SHP77 treated with DMSO at 0.1 percent for 48 hours (cell line): ENCODE measurements at places on chromosomes 1 and 21.
A peak's percentile ranks its signal among the peaks of the same experiment; 100 is the strongest.

DNA sequence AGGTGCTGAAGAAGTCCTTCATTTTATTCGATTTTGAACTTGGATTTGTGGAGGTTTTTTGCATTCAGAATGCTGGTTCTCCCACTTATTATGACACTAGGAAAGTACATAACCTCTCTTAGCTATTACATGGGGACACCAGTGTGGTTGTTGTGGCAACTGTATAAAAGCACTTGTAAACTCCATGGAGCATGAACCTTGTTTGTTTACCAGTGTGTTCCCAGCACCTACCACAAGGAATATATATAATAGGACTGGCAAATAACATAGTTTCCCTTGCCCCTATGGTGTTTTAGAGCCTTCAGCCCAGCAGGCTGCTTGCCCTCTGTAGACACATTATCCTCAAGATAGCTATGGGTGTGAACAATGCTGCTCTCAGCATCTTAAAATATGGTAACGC, 43.1 kb downstream of the RASSF5 start:
- DNase-seq, result no peak

GRCh38 chr1:63049135-63049534, 265.2 kb downstream of the ATG4C start:
- DNase-seq, result no peak

GRCh38 chr1:53462769-53463501, 3.7 kb downstream of the DMRTB1 start:
- DNase-seq, result no peak

- no peak for DNase-seq
These were observed 60.0 kb upstream of the IVNS1ABP start for GRCh38 chr1:185376840-185377635.

GRCh38 chr1:11788549-11789053, 17.2 kb downstream of the MTHFR start:
- DNase-seq, result no peak

DNA sequence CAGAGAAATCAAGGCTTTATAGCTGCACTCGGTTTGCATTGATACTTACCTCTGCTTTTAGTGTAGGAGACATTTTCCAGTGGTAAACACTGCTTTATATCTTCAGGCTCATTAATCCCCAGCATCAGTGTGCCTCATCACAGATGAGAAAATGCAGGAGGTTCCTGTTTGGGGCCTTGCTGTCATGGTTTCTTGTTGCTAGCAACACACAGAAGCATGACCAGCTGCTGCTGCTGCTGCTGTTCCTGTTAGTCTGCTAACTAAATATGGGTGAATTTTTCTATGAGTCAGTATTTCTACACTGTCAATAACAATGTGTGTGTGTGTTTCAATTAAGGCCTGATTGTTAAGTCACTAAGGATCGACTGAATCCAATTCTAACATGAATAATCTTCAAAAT, 85.8 kb upstream of the RGS1 start:
- DNase-seq, result peak; percentile 64

DNA sequence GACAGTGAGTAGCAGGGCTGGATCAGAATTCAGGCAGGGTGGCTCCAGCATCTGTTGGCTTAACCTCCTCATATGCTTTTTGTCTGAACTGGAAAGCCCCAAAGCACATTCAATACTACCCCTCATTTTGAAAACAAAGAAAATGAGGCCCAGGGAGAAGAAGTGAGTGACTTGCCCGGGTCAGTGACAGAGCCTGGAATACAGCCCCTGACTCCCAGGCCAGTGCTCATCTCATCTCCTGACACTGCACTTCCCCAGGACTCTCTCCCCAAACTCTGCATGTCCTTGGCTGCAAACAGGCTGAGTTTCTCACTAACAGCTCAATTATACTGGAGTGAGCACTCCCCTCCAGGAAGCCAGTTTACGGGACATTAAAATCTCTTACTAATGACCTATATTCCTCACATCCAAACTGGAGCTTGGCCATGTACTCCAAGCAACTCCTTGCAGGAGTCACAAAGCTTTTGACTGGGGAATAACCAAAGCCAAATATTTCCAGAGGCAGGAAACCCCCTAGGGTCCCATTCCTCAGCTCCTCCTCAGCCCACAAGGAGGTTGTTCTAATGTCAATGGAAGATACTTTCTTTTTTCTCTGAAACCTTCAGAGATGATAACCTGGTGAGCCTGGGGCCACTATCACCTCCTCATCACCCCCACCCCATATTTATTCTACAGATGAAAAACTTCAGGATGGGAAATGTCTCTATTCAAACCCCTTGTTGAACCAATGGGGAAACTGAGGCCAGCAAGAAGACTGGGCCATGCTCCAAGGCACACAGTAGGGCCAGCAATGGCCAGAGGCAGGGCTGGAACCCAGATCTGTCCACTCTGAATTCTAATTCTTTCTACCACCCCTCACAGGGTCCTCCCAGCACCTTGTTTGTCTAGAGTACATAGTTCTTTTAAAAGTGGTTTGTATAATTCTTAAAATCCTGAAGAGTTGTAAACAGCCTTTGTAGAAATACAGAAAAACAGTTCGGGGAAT, 127.0 kb downstream of the PLPP3 start:
- no peak for DNase-seq

DNA sequence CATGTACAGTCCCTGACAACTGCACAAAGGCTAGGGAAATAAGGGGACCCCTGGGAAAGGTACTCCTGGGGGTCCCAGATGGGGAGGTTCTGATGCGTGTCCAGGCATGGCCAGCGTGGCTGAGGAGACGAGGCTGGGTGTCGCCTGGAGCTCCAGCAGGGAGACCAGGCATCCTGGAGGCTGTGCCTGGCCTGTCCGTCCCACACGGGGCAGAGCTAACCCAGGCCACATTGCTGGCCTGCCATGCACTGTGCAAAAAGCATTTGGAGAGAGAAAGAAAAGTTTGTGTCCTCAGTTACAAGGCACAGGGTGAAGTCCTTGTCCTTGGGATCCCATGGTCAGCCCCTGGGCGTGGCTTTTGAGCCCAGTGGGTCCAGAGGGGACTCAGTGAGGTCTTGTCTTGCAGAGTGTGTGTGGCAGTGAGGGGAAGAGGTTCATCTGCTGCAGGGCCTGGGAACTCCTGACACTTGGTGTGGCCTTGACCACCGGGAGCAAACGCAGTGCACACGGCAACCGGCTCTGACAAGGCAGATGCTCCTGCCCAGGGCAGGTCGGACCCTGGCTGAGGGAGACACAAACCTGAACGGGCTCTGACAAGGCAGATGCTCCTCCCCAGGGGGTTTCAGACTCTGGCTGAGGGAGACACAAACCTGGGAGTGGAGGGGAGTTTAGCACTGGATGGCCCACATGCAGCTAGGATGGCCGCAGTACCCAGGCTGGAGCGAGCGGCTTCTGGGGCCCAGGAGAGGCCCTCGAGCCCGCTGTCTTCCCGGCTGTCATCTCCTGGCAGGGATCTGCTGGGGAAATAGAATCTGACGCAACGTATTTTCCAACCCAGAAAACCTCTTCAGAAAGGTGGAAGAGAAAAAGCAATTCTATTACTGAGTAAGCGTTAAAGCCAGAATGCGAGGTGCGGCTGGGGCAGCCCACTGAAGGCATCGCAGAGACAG, 37.3 kb upstream of the COL18A1 start:
- DNase-seq, result no peak

- no peak for DNase-seq
These were observed 467.3 kb upstream of the RGS18 start for GRCh38 chr1:191690931-191691330.

DNA sequence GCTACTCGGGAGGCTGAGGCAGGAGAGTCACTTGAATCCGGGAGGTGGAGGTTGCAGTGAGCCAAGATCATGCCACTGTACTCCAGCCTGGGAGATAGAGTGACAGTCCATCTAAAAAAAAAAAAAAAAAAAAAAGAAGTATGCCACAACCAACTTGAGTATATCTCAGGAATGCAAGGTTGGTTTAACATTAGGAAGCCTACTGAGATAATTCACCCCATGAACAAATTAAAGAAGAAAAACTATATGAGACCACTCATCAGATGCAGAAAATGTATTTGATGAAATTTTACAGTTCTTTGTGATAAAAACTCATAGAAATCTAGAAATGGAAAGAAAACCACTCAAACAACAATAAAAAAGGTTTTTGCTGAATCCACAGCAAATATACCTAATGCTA, 373.8 kb downstream of the LMO4 start:
- no peak for DNase-seq

- no peak for DNase-seq
These were observed 8.0 kb upstream of the MEX3A start for GRCh38 chr1:156090138-156090839.

GRCh38 chr1:197485790-197486189, 217.7 kb downstream of the CRB1 start:
- DNase-seq, result no peak

GRCh38 chr1:235556807-235557206, 52.6 kb upstream of the B3GALNT2 start:
- no peak for DNase-seq

- DNase-seq, result no peak
These were observed 153.1 kb upstream of the RAB4A start for GRCh38 chr1:229117664-229118300.

DNA sequence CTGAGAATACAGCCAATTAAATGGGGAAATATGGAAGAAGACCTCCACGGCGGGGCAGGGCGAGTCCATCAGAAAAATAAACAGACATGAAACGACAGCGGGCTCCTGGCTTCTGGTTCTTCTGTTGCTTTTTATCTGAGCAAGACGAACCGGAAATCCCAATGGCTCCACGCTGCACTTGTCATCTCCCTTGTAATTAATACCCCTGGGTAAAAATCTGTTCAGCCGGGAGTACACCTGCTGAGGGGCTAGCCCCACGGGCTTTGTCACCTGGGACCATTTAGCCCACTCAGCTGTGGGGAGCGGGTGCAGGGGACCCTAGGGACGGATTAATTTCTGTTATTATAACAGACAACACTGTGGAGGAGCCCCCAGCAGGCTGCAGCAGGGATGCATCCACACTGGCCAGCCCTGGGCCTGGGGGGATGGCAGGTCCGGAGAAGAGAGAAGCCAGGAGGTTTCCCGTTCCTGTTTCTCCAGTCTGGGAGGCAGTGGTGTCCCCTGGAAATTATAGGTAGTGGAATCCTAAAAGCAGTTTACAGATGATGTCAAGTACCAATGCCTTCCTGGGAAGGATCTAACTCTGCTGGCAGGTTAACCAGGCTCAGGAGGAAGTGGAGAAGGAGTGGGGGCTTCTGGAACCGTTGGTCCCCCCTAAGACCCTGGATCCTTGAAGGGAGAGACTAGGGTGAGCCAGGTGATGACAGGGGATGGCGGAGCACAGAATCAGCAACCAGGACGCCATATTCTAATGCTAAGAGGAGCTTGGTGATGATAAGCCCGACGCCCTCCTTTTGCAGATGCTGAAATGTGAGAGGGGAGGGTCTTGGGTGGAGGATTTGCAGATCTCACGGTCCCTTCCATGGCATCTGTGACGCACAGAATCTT, 566.1 kb downstream of the PTPRU start:
- no peak for DNase-seq

GRCh38 chr1:73044241-73045036, 762.1 kb upstream of the NEGR1 start:
- no peak for DNase-seq

GRCh38 chr1:99131546-99131945, 126.9 kb upstream of the PLPPR5 start:
- no peak for DNase-seq

DNA sequence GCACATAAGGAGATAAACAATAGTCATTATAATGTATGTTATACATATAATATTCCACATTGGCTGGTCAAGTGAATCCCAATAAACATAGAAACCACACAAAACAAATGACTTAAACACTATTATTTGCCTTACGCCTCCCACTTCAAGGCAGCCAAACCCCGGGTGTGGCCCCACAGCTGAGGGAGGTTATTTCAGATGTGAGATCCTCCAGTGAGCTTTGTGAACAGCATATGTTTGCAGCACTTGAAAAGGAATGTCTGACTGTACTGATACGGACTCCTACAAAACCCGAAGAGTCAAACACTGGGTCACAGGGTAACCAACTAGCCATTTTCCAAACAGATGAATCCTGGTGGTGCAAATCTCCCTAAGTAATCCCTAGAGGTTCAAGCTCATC, 27.1 kb upstream of the DISP1 start:
- no peak for DNase-seq

DNA sequence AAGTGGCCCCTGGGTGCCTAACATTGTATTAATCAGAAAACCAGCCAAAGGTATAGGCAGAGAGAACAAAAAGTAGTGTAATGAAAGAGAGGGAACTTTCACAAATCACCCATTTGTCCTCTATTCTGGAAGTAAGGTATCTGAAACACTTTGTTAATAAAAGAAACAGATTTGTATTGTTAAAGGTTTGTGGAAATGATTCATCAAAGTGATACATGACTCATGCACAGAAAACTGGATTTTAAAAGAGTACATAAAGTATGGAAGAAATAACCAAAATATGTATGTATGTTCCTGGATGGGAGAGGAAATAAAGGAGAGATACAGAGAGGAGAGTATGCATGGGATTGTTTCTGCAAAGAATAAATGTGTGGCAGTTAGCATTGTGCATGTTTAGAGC, 126.8 kb downstream of the RGS21 start:
- no peak for DNase-seq

DNA sequence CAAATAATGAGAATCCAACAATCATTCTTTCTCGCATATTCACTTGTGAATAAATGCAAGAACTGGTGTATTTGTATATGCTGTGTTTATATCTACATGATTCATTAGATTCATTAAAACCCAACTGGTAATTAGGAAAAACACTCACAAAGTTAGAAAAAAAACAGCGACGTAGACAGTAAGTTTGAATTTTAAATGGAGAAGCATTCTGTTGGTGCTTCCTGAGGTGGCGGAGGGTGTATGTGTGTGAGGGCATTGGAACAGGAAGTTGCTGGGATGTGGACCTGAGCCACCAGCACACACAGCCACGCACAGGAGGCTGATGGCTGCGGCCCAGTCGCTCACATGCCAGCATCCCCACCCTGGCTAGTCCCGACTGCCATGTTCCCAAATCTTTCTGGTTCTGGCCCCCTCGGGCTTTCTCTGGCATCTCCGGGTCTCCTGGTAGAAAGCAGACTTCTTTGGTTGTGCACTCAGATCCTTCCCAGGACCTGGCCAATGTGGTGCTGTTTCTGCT, 121.6 kb upstream of the IRF2BP2 start:
- DNase-seq, result no peak

DNA sequence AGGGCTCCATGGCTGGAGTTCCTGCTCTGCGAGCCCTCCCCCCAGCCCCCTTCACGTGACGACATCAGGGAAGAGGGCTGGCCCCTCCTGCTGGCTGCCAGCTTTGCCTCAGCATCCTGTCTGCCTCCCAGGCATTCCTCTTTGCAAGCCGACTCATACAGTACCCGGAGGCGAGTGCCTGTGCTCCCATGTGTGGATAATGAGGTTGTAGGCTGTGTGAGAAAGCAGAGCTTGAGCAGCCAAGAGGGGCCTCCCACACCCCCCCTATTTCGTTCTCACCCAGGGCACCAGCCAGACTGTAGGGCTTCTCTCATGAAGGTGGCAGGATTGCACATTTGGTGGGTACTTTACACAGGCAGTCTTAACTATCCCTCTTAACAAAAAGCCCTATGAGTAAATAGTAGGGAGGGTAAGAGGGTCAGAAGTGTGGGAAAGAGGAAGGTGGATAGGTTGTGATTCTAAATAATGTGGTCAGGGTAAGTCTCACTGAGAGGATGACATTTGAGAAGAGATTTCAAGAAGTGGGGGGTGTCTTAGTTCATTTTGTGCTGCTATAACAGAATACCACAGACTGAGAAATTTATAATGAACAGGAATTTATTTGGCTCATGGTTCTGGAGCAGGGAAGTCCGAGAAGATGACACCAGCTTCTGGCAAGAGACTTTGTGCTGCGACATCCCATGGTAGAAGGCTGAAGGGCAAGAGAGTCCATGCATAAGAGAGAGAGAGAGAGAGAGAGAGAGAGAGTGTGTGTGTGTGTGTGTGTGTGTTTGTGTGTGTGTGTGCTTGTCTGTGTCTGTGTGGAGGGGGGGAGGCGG, 113.5 kb downstream of the OMA1 start:
- DNase-seq, result no peak
